ENCODE measurements at places on chromosomes 2 and 18.

DNA sequence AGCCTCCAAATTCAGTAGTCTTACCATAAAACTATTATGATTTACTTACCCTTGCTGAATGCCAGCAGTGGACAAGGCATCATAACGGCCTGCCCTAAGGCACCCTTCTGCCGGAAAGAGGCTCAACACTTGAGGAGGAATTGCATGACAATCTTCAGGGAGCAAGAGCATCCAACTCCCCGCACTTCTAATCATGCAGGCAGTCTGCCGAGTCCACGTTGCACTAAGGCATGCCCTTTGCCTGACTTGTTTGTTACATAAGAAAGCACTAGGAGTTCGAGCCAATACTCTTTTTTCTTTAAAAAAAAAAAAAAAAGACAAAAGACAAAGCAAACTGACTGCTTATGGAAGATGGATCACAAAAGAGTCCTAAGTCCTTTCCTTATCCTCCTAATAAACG, 17.9 kb upstream of the SPTBN1 start:
- no peak for DNase-seq

DNA sequence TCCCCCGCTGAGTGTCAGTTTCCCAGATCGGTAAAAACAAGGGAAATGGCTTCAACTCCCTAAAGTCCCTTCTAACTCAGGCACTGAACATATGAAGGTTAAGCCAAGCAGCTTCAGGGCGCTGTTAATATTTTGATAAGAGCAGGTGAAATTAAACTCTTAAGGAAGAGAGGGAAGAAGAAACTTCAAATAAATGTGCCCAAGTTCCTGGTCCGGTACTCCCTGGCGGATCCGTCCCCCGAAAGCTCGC, 564 bp downstream of the TRABD2A start:
- no peak for DNase-seq

- no peak for DNase-seq
Observed at GRCh38 chr2:224122542-224122941, 83.5 kb upstream of the SERPINE2 start.

DNA sequence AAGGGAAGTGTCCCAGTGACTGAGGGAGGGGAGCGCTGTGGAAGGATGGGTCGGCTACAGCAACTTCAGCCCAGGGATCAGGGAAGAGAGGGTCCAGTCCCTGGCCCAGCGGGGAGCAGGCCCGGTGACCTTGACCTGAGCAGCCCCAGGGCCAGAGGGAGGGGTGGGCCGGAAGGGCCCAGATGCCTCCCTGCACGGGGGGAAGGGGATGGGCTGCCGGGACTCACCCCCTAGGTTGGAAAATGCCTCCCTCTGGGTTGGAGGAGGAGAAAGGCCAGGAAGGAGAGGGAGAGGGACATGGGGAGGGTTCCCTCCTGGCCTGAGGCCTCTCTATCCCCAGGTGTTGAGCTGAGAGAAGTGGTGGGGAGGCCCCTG, 19.8 kb downstream of the GPC1 start:
- DNase-seq, result no peak

DNA sequence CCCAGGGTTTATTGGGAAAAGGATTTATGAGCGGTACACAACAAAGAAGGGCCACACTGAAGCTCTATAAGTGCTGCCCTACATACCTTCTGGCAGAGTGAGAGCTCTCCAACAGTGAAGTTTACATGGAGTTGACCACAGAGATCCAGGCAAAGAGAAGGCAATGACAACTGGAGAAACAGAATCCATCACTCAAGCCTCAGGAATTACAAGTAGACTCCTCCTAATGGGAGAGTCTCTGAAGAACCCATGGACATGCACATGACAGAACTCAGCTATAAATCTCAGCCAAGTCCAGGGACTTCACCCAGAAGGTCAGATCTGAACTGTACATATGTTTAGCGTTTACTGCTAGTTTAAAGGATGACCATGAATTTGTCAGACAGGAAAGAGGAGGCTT, 164.7 kb downstream of the DNAH7 start:
- DNase-seq, result no peak

DNA sequence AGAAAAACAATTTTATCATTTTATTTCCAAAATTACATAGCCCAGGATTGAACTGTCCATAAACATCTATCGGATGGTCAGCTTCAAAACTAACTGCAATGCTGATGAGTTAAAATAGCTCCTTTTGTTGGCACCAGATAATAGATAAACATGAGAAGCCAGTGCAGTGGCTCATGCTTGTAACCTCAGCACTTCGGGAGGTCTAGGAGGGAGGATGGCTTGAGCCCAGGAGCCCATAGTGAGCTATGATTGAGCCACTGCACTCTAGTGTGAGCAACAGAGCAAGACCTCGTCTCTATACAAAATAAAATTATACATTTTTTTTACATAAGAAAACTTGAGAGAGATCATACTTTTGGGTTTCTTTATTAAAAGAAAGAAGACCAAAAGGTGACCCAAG, 34.6 kb upstream of the IMPA2 start:
- DNase-seq, result no peak

Measured in activated CD8-positive, alpha-beta memory T cell treated with anti-CD3 and anti-CD28 coated beads for 1 hour (primary cell).